HuH-7.5 (cell line): ENCODE measurements at places on chromosomes 3 and 15.

DNA sequence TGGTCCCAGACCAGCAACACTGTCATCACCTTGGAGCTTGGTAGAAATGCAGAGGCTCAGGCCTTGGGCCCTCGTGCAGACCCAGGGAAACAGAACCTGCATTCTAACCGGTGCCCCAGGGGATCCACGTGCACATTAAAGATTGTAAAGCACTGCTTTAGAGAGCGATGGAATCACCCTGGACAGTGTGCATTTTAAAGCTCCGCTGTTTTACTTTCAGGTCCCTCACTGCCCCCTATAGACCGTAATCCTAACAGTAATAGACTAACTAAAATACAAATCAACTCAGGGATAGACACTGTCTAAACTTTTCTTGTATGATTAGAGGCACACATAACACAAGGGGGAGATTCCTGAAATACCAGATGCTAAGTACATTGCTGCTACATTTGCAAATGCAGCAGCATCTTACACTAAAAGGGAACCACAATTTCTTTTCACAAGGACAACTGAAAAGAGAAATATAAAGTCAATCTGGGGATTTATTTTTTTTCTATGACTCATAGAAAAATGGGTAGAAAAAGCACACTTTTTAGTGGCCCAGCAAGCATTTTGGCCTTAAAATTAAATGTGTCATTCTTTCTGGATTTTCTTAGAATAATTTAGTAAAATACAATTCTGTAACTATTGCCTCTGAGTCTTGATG lies 10.5 kb upstream of the SH3GL3 start:
- DNase-seq, result peak; percentile 37

DNA sequence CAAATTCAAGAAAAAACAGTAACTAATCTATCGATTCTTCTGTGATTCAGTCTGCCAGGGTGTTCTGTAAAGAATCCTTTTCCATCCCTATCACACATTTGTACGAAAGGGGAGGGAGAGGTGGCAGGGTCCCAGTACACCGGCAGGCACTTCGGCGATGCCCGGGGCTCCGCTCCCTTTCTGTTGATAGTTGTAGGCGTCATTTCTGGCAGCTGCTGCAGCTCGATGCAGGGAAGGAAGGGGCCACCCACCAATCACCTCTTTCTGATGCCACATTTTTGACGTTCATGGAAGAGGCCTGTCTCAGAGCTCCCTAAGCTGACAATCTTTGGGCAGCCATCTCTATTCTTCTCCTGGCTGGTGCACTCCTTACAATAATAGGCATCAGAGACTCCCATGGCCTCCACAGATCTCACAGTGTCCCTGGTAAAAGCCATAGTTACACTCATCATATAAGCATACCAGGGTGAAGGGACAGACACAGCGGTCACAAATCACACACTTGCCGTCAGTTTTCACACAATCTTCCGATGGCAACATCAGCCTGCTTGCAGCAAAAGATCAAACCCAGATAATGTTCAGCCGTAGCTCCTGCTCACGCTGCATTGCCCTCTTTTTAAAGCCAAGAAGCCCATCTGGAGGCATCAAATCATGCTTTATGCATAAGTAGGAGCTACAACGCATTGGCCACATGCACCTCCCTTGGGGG lies 60.8 kb upstream of the ZBTB38 start:
- DNase-seq, result no peak

DNA sequence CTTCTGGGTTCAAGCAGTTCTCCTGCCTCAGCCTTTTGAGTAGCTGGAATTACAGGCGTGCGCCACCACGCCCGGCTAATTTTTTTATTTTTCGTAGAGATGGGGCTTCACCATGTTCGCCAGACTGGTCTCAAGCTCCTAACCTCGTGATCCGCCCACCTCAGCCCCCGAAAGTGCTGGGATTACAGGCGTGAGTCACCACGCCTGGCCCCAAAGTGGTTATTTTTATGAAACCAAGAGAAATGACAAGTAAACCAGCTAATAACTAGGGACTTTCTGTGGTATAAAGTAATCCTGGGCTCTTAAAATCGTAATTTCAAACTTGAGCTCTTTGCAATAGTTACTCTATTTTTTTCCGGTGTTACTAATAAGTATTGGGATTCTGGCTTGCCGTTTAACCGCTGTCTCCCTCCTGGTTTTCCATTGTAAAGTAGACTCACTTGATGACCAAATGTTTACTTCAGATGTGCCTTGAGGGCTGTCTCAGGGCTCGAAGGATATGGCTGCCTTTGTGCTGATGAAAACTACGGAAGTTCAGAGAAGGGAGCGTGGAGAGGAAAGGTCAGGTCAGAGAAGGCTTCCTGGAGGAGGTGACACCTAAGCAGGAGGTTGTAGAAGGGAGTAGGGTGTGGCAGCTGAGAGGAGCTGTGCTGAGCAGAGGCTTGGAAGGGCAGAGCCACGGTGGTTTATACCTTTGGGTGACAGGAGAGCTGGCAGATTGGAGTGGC lies 4.2 kb downstream of the ZSCAN2 start:
- no peak for DNase-seq

DNA sequence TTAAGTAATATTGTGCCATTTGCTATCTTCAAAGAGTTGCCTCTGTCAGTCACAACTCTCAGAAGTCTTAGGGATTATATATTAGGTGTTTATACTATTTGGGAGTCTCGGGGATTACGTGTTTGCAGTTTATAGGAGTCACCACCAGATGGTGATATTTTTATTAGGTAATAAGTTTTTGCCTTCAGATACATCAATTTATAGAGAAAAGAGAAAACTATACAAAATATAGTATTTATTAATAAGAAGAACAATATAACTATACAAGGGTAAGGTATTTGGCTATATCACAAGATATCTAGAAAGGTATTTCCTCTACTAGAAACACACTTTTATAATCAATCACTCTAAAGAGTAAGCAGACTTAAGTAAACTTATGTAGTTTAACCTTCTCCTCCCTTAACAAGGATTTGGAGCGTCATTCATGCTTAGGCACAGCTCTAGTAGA lies 10.7 kb upstream of the DHX36 start:
- no peak for DNase-seq

- peak; percentile 53 for DNase-seq
Observed at GRCh38 chr3:126895178-126896066, 87.5 kb upstream of the PLXNA1 start.
